ENCODE measurements at places on chromosomes 2 and 18.

- DNase-seq: no peak
Observed at GRCh38 chr2:175170659-175171304, 2.8 kb upstream of the ATF2 start.

DNA sequence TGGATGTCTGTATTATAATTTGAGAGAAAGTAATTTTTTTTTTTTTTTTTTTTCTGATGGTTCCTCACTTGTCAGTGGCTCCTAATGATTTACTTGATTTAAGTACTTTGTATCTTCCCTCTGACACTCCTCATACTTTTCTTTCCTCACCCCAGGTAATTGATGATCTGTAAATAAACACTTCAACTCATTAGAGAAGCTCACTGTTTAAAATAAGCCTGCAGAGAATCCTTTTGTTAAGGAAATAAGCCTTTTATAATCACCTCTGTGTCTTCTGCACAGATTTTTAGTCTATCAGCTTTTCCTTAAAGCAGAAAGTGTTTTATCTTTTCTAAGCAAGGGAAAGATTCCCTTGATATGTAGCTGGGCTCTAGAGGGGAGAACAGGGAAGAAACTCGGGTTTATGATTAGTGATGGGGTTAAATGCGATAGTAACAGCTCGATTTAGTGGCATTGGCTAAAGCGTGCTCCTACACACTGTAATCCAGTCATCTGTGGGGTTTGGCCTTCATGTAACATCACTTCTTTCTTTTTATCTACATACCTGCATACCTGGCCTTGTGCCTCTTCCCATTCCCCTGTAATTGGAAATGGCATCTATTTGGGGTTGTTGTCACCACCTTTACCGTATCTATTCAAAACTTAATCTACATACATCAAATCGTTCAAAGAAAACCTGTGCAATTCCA, 60.1 kb upstream of the LRRTM1 start:
- DNase-seq: no peak

DNA sequence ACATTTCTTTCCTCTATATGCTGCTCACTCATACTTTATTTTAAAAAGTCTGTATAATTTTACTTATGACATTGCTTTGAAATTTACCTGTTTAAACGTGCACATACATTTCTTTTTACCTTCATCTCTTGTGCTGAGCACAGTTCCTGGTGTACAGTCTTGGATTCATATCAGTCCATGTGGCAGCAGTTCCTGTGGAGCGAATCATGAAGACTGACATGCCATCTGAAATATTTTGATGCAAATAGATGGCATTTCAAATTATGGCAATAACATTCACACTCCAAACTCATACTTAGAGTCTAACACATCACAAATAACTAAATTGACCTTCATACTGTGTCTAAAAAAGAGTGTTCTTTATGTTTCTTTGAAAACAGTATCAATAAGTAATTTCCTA, 90.3 kb upstream of the CDH2 start:
- no peak for DNase-seq

DNA sequence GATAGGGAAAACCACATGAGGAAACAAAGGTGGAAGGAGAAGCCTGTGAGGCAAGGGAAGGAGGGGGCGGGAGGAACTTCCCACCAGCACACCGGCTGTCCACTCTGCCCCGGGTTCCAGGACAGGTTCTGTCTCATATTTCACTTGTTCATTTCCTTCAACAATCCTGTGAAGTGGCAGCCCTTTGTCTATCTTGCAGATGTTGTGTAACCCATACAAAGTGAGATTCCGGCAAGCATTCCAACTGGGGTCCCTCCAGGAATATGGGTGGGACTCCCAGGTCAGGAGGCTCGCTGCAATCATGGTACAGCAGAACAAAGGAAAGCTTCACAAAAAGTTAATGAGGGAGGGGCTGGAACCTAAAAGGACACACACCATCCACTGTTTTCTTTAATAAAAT, 271.3 kb upstream of the PXDN start:
- DNase-seq: no peak

DNA sequence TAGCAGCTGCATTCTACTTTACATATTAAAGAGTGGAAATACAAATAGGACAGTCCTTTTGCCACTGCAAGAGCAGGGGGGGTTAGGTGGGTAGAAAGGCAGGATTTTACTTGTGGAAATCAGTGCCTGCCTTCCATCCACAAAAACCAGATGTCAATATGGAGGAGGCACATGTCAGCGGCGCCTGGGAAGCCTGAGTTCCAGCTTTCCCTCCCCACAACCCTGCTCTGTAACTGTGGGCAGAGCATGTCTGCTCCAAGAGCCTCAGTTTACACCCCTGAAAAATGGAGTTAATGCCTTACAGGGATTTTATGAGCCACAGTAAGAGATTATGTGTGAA, 32.9 kb downstream of the STEAP3 start:
- no peak for DNase-seq
